ENCODE measurements at places on chromosomes 2 and 18.

DNA sequence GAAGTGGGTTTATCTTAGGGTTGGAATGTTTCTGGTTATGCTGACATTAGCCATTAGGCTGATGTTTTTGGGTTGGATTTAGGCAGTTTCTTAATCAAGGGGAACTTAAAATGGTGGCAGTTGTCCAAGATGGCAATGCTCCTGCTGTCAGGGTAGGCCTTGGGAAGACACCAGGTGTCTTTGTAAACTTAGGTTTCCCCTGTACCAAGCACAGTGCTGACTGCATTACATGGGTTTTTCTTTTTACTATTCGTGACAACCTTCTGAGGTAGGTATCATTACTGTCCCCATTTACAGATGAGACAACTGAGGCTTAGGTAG is 528 bp upstream of the ATG16L1 start:
- DNase-seq, result no peak

DNA sequence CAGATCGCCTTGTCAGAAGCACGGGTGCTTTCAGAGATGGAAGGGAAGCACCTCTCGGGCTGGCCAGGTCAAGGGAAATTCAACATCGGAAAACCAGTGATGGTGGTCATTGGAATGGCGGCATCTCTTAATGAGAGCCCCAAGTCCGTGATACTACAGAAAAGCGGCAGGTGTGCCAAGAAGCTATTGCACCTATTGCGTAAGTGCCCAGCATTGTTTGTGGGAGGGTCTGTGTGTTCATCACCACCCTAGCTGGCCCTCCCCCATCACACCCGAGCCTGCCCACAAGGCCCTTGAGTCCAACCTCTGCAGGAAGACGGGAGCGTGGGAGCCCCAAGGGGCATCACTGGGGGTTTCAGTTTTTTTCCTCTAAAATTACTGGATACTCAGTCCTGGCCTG is 100.7 kb downstream of the DGKD start:
- no peak for DNase-seq

GRCh38 chr2:197216361-197216979 is 94.1 kb downstream of the ANKRD44 start:
- DNase-seq, result no peak

DNA sequence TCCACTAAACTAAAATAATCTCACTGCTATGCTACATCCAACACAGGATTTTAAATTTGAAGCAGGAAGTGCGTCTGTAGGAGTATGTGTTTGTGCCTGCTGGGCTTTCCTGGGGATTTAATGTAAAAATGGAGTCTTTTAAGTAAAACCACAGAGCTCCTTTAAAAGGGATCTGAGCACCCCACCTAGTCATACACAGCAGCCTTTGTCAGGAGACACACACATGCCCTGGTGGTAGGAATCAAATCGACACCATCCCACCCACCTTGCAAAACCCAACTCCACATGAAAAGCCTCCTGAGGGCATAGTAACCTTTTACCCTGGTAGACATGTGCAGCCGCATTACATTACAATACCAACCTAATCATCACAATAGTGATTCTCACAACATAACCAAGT is 29.1 kb downstream of the UXS1 start:
- DNase-seq, result no peak

GRCh38 chr2:225353579-225354085 is 45.9 kb upstream of the NYAP2 start:
- DNase-seq, result no peak

GRCh38 chr18:69648486-69648885 is 247.8 kb downstream of the DOK6 start:
- DNase-seq, result no peak

GRCh38 chr2:230267059-230267458 is 41.5 kb downstream of the SP140 start:
- no peak for DNase-seq

GRCh38 chr18:58970943-58971790 is 106.5 kb downstream of the ZNF532 start:
- no peak for DNase-seq

DNA sequence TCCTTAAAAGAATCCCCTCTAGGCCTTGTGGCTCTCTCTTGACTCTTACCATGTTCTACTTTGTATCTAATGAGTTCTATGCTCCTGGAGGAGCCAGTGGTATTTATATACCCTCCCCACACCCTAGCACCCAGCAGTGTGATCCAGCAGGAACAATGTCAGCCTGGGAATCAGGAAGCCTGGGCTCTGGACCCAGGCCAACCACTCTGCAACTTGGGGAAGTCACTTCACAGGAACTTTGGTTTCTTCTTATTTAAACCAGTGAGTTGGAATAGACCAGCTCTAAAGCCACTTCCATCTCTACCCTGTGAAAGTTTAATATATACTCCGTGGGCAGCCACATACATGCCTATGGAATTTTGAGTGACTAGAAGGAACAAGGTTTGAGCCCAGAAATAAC is 11.6 kb upstream of the SPTBN1 start:
- DNase-seq, result no peak

DNA sequence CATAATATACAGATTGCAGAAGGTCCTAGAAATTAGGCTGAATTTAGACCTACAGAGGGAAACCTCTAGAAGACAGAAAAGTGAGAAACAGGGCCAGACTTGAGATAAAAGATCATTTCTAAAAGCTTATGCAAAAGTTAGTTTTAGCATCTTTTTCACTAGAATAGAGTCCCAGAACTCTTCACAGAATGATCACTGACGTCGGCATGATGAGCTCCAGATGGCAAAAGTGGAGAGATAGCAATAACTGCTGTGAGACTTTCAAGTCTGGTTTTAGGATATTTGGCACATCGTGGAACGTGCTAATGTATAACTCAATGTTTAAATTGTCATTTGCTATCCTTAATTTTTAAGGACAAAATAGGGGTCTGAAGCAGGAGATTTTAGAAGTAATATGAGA is 1050.7 kb upstream of the CELF4 start:
- no peak for DNase-seq

- no peak for DNase-seq
These were observed 26.6 kb upstream of the ITGA4 start for GRCh38 chr2:181430406-181431118.

- DNase-seq, result no peak
These were observed 95.4 kb downstream of the HAUS1 start for GRCh38 chr18:46199515-46200147.

- no peak for DNase-seq
These were observed 84.6 kb downstream of the TMEM163 start for GRCh38 chr2:134634054-134634753.

DNA sequence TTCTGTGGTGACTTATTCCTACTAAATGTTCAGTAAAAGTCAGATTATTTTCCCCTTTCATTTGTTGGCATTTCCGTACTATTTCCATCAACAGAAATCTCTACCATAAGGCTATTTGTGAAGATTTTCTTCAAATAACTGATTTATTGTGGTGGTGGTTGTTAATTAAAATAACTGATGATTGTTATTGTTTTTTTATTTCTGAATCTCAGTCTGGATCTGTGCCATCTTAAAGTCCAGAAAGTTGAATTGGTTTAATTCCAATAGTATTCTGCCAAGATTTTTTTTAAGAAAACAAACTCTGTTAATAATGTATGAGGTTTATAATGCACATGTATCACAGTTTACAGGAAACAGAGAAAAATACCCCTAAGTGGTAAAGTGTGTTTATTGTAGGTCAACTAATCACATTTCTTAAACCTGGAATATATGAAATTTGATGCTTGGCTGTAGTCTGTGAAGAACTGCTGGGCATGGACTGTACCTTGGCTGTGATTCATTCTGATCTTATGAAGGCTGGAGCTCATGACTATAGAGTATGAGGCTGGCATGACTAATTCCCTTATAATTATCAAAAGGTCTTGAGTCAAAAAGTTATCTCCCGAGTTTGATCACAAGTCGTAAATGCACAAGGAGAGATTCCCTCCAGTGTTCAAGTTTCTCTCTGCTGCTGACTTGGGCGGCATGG is 134.2 kb upstream of the RND3 start:
- no peak for DNase-seq

DNA sequence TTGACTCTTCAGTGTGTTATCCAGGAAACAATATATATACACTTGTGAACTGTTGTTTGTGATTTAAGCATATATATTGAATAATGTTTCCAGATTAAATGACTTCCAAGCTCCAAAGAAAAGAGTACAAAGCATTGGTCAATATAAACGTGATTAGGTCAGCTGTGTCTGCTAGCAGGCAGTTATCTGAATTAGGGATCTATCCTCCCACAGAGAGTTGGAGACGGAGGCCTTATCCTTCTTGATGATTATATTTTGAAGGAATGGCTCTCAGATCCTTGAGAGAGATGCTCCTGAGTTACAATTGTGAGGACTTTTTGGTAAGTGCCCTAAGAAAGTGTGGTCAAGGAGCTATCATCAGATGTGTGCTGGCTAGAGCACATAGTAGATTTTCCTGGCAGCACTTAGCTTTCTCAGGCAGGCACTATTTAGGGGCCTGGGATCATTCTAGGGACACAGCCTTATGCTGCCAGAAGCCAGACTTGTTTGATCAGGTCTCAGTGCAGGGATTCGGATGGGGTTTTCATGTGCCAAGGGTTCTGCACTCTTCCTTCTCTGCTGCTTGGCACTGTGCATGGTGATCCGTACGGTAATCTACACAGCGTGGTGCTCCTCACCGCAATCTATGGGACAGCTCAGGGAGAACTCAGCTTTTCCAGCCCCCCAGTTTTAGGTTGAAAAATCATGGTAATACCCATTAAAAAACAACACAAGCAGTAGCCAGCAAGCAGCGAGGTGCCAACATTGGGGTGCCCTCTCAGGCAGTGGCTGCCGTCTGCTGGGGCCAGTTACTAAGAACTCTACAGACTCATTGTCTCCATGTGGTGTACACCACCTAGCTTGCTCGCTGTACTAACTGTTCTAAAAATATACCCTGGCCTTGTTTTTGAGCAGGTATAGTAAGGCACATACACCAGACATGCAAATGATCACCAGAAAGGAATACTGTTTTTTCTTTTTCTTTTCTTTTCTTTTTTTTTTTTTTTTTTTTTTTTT is 8.0 kb upstream of the ZDBF2 start:
- no peak for DNase-seq

- DNase-seq, result no peak
These were observed 15.3 kb downstream of the SH3RF3 start for GRCh38 chr2:109144271-109144670.

DNA sequence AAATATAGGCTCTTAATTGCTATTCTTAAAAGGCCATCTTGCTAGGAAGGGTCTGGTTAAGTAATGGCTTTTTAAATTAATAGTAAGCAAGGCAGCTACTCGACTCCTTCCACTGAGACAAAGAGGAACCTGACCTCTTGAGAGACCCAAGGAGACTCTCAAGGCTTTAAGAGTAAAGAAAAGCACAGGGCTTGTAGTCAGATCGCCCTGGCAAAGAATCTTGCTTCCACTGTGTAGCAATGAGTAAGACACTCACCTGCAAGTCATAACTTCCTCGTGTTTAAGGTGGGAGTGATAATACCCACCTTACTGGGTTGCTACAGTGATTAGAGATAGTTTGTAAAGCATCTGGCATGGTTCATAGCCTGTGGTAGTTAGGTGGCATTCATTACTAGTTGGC is 274.5 kb downstream of the TSN start:
- DNase-seq, result no peak

DNA sequence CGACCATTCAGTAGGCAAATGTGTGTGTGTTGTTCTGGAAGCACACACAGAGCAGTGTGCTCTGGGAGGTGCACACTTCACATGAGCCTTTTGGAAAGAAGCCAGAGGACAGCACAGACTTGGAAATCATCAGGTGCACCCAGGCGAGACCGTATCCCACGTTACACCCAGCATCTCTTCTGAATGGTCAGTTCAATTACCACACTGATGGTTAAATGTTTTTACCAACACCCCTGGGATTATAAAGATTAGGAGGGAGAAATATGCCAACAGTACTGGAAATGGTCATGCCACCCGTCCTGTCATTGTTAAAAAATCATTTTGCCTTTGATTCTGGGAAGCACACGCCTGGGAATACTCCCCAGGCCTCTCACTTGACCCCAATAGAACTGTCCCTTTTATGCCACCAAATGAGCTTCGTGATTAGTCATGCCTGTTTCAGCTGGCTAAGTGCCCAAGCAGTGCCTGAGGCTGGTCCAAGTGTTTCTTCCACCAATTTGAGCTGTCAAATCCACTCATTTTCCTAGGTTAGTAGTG is 183.7 kb downstream of the NRP2 start:
- DNase-seq, result no peak

GRCh38 chr2:38698467-38699003 is 32.6 kb downstream of the GALM start:
- no peak for DNase-seq

- no peak for DNase-seq
These were observed 80.7 kb upstream of the RASGRP3 start for GRCh38 chr2:33395655-33396249.

DNA sequence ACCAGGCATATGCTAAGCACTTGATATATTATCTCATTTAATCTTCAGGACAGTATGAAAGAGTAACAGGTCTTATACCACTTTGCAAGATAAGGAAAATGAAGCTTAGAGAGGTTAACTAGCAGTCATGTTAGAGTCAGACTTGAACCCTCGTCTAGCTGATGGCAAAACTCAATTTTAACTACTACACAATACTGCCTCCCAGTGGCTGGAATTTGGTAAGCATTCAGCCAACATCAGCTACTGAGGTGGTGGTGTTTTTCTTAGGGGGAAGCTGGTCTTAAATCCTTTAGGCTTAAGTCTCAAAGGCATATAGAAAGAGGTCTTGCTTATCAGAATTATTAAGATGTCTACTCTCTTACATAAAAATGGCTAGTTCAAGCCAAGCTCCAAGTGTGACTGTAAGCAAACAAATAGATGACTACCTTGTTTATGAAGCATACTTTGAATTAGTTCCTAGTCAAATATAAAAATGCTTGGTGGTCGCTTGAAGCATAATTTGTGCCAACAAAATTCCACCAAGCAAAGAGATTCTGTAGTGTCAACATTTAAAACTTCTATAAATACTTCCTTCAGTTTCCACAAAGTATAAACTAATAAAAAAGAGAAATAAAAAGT is 325.4 kb upstream of the FIGN start:
- DNase-seq, result no peak

DNA sequence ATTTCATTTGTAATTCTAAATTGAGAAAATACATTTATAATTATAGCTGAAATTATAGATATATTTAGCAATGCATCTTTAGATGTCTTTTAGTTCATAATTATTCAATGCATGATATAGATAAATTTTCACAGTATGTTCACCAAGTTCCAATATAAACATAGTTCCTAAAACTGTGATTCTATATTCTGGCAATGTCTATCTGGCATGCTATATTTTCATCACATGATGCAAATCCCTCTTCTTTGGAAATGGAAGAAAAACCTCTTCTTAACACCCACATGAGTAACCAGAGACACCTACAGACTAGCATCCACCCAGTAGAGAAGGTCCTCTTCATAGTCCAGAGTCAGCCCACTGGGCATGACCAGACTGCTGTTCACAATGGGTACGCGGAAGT is 135.8 kb downstream of the DHRS9 start:
- no peak for DNase-seq

DNA sequence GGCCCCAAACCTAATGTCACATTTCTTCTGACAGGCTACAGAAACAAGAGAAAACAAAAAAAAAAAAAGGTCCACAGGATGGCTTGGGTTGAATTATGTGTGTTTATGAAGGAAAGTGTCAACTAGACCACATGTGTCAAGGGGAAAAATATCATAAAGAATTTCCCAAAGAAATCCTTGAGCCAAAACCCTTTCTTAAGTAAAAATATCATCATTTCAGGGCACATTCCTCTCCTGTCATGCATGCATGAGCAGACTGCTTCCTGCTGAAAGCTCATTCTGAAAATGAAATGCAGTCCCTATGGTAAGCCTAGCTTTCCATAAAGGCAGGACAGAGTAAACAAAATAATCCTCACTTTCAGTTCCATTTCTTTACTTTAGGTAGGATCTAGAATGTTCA is 85.7 kb upstream of the RBBP8 start:
- DNase-seq, result no peak

- DNase-seq, result no peak
These were observed 282.0 kb upstream of the PXDN start for GRCh38 chr2:2026252-2026831.
